Right hindlimb (tissue), 1 donor: ENCODE measurements at places on chromosomes 6 and 20.
A peak's percentile ranks its signal among the peaks of the same experiment; 100 is the strongest.

- DNase-seq = no peak
These were observed 13.2 kb downstream of the ADGRF1 start for GRCh38 chr6:47028835-47029360.

DNA sequence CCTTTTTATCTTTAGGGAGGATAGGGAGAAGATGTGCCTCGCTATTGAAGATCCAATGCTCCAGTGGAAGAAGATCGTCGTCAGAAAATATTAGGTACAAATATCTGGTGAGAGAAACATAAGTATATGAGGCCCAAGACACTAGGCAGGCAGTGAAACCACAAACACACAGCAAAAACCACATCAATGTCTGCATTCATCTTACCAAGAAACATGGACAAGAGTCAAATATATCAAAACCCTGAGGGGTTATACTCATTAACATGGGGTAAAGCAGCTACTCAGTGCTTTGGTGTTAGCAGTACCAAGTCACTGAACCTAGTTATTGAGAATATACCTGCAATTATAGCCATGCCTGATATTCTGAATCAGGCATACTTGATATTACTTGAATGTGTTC is 101.4 kb upstream of the FAM184A start:
- DNase-seq = no peak

GRCh38 chr6:168155193-168155592 is 76.2 kb upstream of the FRMD1 start:
- no peak for DNase-seq

GRCh38 chr6:36805917-36806316 is 33.3 kb downstream of the CPNE5 start:
- DNase-seq = no peak

DNA sequence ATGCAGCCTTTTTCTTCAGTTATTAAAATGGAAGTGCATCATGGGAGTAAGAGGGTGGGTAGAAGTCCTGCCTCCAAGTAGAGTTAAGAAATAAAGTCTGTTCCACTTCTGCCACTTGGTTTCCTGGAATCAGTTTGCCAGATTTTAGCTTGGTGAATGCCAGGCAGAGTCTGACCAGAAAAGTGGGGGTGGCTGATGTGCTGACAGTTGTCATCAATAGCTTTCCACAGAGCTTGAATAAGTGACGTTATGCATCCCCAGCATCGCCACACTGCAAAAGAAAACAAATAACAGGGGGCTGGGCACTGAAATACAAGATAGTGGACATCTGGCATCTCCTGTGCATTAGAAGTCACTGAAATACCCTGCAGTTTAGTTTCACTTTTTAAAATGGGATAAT is 30.8 kb upstream of the CEP162 start:
- peak; percentile 15 for DNase-seq

DNA sequence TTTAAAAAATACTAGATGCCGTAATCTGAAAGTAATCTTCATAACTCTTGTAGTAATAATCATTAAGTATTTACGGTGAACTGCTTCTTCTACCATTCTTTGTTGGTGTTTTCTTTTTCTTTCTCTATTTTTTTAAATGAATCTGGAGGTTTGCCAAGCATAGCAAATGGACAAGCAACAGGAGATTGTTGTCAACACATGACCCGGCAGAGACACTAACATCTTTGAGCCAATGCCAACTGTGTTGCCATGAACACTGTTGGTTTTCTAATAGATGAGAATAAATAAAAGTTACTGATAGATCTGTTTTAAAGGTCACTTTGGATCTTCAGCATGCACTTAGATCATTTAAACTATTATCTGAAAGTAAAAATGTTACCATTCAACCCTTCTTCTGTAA is 523.6 kb upstream of the EYS start:
- DNase-seq = no peak

DNA sequence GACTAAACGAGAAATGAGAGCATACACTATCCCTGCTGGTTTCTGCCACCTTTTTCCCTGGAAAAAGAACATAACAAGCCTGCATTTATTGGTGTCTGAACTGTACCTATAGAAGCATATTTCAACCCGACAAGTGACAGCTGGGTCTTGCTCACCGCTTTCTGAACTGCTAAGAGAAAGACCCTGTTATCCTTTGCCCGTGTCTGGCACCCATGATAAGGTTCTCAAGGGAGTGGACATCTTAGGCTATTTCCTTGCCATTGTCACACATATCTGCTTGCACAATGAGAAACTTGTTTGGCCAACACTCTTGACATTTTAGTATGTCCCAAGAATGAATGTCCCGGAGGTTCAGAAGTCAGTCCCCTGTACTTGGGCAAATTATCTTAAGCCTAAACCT is 19.3 kb downstream of the RIPOR2 start:
- no peak for DNase-seq

DNA sequence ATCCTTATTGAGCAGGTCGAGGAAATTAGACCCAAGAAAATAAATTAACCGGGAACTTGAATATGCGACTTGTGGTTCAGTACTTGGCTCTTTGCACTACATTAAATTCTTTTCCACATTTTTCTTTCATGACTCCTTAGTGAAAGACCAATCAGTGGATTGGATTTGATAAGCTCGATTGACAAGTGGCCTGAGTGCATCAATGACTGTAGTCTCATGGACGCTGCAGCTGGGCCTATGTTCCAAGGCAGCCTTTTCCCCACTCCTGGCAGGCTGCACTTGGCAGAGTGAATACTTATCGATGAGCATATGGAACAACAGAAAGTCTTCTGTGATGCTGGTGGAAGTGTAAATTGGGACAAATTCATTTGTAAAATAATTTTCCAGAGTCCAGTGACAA is 210.8 kb upstream of the EXOC2 start:
- DNase-seq = no peak
